Lung (tissue), 17 donors: ENCODE measurements at places on chromosomes 7 and 10. TPM values are rescaled to one million over a fixed set of nuclear protein-coding genes. Genes with fewer than 3 reads are reported as not detected.

GRCh38 chr7:41731493-41732435, 28.9 kb upstream of the INHBA start:
- no peaks in the 10 kb centered on the region for H3K36me3 ChIP-seq
- DNase-seq = peak; percentile 22
- H3K4me1 ChIP-seq = no peaks in the 10 kb centered on the region
- no peaks in the 10 kb centered on the region for H3K27me3 ChIP-seq

DNA sequence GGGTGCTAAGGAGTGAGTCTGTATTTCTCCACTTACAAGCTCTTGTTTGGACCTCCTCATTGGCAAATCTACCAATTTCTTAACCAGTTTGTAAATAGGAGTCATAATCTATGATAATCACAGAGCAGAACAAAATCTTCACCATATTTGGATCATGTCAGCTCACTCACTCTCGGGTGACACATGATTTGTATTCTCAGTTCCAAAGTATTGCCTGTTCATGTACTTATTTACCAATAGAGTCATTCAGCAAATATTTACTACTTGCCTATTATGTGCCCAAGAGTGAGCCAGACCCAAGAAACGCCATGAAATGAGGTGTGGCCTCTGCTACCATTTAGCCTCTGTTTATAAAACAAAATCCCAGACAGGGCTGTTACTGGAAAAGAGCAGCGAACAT, 114.8 kb downstream of the TSPAN12 start:
- DNase-seq = no peak
- H3K27me3 ChIP-seq = no peaks in the 10 kb centered on the region
- H3K27ac ChIP-seq = no peak overlapping the region
- H3K36me3 ChIP-seq = no peaks in the 10 kb centered on the region
- H3K4me3 ChIP-seq = no peak overlapping the region

The DGKI gene
- total RNA-seq = 1.5 TPM

DNA sequence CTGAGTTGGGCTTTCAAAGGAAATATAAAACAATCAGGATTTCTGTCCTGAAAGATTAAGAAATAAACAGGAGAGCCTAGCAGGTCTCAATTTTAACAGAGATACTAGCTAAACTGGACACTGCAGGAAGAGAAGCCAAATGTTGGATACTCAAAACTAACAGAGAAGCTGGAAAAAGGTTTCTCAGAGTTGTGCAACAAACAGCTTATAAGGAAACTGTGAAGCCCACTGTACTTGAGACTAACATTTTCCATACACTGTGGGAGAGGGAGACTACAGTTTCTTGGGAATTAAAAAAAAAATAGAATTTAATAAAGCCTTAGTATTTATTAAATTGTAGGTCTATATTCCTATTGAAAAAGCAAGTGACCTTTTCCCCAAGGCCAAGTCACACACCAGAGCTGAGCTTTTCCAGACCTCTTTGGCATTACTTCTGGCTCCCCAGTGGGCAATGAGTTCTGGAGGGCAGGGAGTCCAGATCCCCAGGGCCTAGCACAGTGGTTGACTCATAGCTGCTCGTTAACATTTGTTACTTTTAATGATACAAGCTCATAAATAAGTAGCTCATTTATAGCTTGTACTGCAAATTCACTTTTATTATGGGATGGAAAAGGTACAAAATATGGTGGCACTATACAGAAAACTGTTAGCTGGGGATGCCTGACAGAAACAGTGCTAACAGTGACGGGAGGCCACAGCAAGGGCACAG, 68.3 kb downstream of the MINDY3 start:
- H3K27ac ChIP-seq = no peak overlapping the region
- H3K27me3 ChIP-seq = no peaks in the 10 kb centered on the region
- no peak overlapping the region for H3K4me3 ChIP-seq

- DNase-seq = no peak
- no peak overlapping the region for H3K4me3 ChIP-seq
- no peak overlapping the region for H3K27ac ChIP-seq
- peaks cover 17% of the 10 kb centered on the region for H3K4me1 ChIP-seq
Observed at GRCh38 chr10:32308027-32308603, 38.8 kb downstream of the EPC1 start.

GRCh38 chr7:105189859-105190492, 176.0 kb downstream of the KMT2E start:
- H3K4me1 ChIP-seq = peaks cover 2% of the 10 kb centered on the region
- no peaks in the 10 kb centered on the region for H3K27me3 ChIP-seq
- no peaks in the 10 kb centered on the region for H3K36me3 ChIP-seq
- no peak overlapping the region for H3K4me3 ChIP-seq

The ANKRD22 gene
- 4.3 TPM for total RNA-seq

GRCh38 chr10:9274206-9274755, 1219.8 kb downstream of the GATA3 start:
- no peaks in the 10 kb centered on the region for H3K36me3 ChIP-seq
- no peak overlapping the region for H3K4me3 ChIP-seq
- DNase-seq = no peak
- no peaks in the 10 kb centered on the region for H3K27me3 ChIP-seq
- H3K27ac ChIP-seq = no peak overlapping the region

The VENTX gene
- 0.46 TPM for total RNA-seq

GRCh38 chr10:51073453-51074237, 642 bp upstream of the PRKG1 start:
- H3K36me3 ChIP-seq = no peaks in the 10 kb centered on the region
- H3K4me3 ChIP-seq = peak overlapping the region; percentile 43
- DNase-seq = peak; percentile 57
- peak overlapping the region; percentile 47 for H3K27ac ChIP-seq
- no peaks in the 10 kb centered on the region for H3K27me3 ChIP-seq
- peaks cover 6% of the 10 kb centered on the region for H3K4me1 ChIP-seq

GRCh38 chr7:81810476-81811155, 40.8 kb upstream of the HGF start:
- H3K27me3 ChIP-seq = no peaks in the 10 kb centered on the region
- H3K27ac ChIP-seq = no peak overlapping the region

DNA sequence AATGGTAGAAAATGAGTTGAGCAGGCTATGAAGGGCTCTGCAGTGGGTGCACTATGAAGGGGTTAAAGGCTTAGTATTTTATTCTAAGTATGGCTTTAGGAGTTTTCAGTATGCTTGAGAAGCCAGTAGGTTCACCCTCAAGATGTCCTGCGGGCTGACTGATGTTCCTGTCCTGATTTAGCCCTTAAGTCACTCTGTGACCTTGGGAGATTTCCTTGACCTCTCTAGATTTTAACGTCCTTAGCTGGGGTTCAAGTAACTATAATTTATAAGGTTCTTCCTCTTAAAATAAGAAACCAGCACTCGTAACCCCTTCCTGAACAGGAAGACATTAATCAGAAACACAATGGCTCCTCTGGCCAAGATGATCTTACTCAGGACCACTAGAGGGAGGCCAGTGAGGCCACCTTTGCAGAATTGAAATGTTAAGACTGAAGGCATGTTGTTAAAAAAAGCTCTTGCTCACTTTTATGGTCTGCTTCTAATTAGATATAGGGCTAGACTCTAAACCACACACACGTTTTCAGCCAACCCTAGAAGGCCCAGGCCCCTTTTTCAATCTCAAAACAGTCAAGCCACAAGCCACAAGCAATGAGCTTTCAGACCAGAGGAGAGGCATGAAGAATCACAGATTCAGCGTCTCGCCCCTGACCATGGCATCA, 41.9 kb downstream of the CDK1 start:
- H3K4me3 ChIP-seq = no peak overlapping the region
- H3K4me1 ChIP-seq = peaks cover 1% of the 10 kb centered on the region
- H3K36me3 ChIP-seq = no peaks in the 10 kb centered on the region
- H3K27ac ChIP-seq = no peak overlapping the region
- no peaks in the 10 kb centered on the region for H3K27me3 ChIP-seq

- DNase-seq = no peak
- no peaks in the 10 kb centered on the region for H3K36me3 ChIP-seq
- peaks cover 5% of the 10 kb centered on the region for H3K4me1 ChIP-seq
- H3K4me3 ChIP-seq = no peak overlapping the region
Observed at GRCh38 chr7:150855476-150856302, 3.4 kb downstream of the AOC1 start.

The ITGB1 gene
- 375 TPM for total RNA-seq

- H3K4me1 ChIP-seq = no peaks in the 10 kb centered on the region
- no peak overlapping the region for H3K4me3 ChIP-seq
- H3K27ac ChIP-seq = no peak overlapping the region
- no peaks in the 10 kb centered on the region for H3K27me3 ChIP-seq
Observed at GRCh38 chr10:73379064-73379748, 20.5 kb upstream of the CFAP70 start.
